ENCODE measurements at places on chromosomes 4 and X.

DNA sequence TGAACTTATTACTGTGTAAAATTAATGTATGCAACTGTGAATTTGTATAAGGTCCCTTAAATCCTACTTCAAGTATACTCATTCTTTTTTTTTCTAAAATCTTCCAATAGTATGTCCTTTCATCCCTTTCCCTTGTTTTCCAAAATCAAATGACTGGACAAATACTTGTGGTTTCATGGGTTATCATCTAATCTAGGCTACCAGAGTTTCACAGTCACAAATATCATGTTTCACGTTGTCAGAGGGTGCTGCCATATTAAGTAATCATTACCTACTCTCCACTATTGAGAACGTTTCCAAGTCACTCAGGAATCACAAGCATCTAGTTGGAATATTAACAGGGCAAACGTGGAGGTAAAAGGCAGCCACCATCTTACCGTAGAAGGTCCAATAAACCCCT is 1235.0 kb upstream of the TENM3 start:
- peak; percentile 15 for DNase-seq

GRCh38 chr4:26073886-26074560 is 160.0 kb downstream of the SMIM20 start:
- DNase-seq: no peak

- no peak for DNase-seq
These were observed 54.4 kb downstream of the FAM53A start for GRCh38 chr4:1629699-1630083.

- no peak for DNase-seq
These were observed 182.1 kb downstream of the NSUN7 start for GRCh38 chr4:40931841-40932240.

DNA sequence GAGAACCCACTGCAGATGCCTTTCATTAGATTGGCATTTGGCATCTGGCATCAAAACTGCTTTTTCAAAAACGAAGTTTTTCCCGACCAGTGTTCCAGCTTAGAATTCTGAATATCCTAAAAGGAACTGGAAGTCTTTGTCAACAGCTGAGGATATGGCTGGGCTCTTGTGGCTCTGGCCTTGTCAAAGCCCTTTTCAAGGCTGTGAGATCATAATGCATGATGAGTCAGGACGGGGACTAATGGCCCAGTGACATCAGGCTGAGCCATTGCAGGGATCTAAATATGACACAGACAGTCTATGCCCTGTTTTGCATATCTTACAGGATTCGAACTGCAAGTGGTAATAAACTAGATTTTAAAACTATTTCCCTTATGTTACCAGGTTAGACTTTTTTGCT is 306.4 kb downstream of the PTTG2 start:
- peak; percentile 73 for DNase-seq

DNA sequence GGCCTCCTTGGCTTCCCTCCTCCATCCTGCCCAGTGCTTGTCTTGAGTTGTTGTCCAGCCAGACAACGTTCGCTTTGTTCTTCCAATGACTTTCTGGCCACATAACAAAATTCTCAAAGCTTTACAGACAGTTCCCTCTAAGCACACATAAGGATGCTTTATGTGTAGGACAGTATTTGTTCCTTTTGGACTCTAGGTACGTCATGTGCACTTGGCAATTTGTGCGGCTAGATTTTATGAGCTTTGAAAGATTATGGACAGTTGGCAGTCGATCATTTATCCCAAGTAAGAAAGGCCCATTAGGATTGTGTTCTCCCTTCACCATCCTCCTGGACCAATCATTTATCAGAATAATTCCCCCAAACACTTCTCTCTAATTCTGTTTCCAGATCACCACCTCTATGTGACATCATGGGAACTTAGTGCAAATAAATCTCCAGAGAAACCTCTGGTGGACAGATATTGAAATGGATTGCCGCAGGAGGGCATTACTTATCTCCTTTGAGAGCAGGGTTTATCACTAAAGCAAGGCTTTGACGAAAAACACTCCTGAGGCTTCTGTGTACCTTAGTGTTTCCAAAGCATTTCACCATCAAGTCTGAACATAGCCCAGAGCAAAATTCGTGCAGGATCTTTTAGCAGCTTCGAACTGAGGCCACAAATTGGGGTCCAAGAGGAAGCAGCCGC is 77.4 kb upstream of the BMPR1B start:
- DNase-seq: no peak

GRCh38 chrX:121903961-121904360 is 856.6 kb downstream of the GLUD2 start:
- no peak for DNase-seq

DNA sequence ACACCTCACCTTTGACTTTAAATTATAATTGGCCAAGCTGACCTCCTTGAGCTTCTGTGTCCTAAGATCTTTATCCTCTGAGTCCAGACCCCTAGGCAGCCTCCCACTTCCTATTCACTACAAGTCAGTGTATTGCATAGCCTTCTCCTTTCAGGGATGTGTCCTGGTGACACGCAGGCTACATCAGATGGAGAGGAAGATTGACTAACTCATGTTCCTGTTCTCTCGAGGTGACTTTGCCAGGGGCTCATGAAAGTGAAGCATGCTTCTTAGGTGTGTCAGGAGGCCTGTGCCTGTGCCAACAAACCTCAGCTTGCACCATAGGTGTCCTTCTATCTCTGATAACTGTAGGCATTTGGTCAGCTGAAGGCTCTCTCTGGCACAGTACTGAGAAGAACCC is 195.7 kb upstream of the HS3ST1 start:
- no peak for DNase-seq

DNA sequence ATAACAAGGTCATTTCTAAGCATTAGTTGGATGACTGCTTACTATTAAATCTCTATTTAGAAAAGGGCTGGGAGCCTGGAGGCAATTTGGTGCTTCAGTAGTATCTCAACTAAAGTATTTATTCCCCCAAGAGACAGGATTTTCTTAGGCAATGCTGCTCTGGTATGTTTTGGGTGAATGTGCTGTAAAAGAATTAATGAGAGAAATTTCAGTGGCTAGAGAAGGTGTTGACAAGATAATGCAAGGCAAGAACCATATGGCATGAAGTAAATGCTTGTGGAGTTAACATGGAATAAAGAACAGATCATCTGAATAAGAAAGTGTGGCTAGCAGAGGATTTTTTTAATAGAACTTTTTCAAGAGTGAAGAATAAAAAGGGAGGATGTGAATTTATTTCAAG is 3.9 kb downstream of the CYP2U1 start:
- peak; percentile 53 for DNase-seq

DNA sequence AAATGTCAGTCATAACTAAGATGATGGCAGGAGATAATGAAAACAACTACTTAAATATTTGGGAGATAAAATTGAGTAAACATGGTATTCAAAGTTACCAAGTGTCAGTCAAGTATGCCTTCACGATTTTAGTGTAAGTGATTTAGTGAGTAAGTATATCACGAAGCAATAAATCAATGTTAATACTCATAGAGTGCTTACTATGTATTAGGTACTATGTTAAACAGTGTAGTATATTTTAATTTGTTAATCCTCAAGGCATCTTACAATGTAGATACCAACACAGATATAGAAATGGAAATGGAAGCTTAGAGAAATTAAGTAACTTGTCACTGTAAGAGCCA is 59.6 kb downstream of the ANXA3 start:
- no peak for DNase-seq

- peak; percentile 19 for DNase-seq
These were observed 137.4 kb downstream of the CEP135 start for GRCh38 chr4:56086073-56086541.
